ENCODE measurements at places on chromosomes 7 and 10.
A peak's percentile ranks its signal among the peaks of the same experiment; 100 is the strongest.

DNA sequence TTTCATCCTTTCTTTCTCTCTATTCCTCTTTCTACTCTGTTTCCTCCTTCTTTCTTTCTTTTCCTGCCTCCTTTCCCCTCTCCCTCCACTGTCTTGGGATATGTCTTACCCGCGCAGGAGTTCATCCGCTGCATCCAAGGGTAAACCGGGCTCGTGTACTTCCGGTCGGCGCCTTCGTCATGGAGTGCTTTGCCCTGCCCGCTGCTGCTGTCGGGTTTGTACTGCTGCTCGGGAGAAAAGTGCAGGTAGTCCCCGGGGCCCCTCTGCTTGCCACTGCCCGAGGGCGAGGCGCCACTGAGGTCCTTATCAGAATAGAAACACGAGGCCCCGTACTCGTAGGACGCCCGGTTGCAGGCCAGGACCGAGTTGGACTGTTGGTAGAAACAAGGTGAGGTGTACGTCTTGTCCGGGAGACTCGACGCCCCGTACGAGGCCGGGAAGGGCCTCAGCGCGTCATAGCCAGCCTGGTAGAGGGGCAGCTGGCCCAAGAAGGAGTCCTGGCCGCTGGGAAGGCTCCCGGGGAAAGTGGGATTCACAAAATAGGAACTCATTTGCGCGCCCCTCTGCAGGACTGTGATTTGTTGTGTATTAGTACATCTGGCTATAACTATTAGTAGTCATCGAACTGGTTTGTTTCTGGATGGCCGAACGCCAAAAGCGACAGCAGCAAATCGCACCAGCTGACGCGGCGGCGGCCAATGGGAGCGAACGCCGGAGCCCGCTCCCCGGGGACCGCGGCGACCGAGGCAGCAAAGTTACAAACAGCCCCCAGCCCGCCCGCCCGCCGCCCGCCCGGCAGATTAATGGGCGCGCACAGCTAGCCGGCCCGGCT lies at the start of gene HOXA6:
HOXA6 (minus strand) TSS at position 576 of the 832 bp plus-strand sequence; CDS start at position 551, 25 bp downstream.
- DNase-seq = no peak

DNA sequence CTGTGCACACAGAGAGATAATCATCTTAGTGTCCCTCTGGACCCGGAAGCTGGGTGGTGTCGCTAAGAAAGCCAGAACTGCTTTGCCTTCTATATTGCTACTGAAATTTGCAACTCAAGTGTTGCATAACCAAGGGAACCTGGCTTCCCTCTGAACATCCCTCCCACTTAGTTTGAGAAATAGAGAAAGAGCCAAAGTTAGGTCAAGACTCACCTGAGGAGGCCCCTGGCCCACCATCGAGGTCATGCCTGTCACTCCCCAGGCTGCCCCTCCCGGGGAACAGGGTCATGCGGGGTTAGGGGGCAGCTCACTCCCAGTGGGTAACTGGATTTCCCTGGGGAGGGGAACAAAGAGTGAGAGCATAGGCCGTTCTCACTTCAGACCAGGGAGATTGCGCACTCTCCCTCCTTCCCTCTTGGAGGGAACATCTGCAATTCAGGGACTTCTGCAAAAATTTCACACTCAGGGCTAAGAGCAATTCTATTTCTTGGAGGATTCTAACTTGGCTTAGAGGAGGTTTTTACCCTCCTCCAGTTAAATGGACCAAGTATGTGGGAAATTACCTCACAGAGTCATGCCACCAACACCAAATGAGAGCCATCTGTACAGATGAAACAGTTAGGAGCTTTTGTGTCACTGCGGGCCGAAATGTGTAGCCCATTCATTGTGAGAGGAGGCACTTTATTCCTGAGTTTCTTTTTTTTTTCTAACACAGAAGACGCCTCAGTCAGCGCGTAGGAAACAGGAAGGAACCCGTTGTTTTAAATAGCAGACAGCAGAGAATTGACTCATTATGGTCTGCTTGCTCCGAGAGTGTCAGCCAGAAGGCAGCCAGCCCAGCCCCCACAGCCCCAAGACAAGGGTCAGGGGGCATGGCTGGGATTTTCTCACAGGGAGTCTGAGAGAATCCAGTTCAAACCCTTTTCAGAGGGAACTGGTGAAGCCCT lies 221.3 kb downstream of the ARHGAP12 start:
- DNase-seq = peak; percentile 72

DNA sequence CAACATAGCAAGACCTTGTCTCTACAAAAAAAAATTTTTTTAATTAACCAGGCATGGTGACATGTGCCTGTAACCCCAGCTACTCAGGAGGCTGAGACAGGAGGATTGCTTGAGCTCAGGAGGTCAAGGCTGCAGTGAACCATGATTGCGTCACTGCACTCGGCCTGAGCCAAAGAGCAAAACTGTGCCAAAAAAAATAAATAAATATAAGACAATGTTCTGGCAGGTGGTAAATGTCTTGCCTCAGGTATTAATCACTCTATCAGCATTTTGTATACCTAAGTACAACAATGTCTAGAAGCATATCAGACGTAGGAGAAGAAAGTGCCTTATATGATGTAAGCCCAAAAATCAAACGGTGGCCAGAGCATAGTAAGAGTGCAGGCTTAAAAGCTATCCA lies 427.8 kb upstream of the C7orf33 start:
- no peak for DNase-seq

DNA sequence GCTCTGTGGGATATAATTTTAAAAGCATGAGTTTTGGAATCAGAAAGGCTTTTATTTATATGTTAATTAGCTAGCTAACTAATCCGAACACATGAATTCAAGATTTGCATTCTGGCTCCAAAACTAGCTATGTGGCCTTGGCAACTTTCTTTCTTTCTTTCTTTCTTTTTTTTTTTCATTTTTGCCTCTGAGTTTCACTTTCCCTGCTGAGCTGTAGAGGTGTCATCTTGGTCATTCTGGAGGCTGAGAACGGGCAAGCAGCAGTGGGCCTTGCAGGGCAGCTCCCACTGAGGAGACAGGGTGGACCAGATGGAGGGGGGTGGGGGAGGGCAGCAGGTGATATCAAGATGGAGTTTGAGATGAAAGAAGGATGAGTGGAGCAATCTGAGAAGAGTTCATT lies 24.8 kb upstream of the SFMBT2 start:
- no peak for DNase-seq

Data from activated T-cell treated with anti-CD3 and anti-CD28 coated beads, Interleukin-2, amount 50 U/mL, for 24 hours (primary cell).